ENCODE measurements at places on chromosomes 11 and 22.
A peak's percentile ranks its signal among the peaks of the same experiment; 100 is the strongest.

DNA sequence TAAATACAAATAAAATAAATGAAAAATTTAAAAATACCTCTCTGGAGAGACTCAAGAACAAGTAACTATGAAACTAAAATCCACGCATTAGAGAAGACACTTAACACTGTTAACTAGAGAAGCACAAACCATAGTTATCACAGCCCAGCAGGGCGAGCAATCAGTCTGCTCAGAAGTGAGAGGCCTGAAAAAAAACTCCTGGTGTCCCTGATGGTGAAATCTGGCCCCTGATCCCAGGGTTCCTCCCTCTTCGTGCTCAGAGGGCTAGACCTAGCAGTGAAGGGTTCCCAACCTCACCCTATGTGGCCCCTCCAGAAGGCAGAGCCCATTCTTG lies 49.7 kb upstream of the VPREB1 start:
- DNase-seq = no peak

DNA sequence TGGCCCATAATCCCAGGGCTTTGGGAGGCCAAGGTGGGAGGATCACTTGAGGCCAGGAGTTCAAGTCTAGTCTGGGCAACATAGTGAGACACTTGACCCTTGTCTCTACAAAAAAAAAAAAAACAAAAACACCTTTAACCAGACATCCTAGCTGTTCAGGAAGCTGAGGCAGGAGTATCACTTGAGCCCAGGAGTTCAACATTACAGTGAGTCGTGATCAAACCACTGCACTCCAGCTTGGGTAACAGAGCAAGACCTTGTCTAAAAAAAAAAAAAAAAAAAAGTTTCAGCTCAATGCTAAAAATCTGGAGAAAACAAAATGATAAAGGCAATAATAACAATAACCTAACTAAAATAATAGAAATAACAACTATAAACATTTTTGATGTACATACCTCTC lies 22.6 kb upstream of the APLP2 start:
- DNase-seq = no peak

- peak; percentile 5 for DNase-seq
These were observed 57.8 kb downstream of the PPFIBP2 start for GRCh38 chr11:7571640-7572000.

- peak; percentile 76 for DNase-seq
These were observed 15.6 kb upstream of the UCP3 start for GRCh38 chr11:74024261-74025029.

- no peak for DNase-seq
These were observed 3.0 kb downstream of the CXCR5 start for GRCh38 chr11:118886681-118887111.

GRCh38 chr11:66934950-66935779 lies 23.0 kb downstream of the PC start:
- DNase-seq = no peak

DNA sequence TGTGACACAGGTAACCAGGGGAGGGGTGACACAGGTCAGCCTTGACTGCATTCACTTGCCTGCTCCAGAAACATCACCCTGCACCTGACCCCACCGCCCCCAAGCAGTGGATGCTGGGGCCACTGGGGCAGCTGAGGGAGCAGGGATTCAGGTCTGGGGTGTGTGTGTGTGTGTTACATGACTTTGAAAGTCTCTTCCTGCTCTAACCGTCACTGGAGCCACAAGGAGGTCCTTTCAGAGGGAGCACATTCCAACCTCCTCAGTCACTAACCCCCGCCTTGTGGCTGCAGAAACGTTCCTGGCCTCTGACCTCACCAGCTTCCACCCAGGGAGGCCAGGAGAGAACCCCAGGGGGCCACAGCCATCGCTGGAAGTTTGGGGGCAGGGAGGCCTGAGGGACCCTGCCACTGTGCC lies 2.9 kb upstream of the FOSL1 start:
- no peak for DNase-seq

DNA sequence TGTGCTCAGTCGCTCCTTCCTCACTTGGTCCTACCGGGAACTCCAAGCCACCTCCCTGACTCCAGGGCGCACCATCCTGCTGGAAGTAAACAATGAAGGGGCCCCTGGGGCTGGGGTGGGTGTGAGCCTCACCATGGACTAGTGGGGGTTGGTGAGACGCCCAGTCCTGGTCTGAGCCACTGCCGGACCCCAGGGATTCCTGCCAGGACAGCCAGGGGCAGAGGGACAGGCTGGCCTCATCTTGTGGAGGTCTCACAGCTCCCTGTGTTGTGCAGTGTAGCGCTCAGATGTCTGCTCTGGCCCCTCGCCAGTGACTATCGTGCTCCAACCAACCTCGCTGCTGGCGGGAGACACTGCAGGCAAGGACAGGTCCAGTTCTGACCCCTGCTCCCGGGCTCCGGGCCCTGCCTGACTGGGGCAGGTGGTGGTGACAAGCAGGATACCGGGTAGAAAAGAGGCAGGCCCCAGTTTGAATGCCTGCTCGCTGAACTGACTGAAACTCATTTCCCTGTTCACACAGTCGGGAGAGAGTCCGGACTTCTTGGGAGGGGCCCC lies 1021.4 kb downstream of the BRD1 start:
- no peak for DNase-seq

DNA sequence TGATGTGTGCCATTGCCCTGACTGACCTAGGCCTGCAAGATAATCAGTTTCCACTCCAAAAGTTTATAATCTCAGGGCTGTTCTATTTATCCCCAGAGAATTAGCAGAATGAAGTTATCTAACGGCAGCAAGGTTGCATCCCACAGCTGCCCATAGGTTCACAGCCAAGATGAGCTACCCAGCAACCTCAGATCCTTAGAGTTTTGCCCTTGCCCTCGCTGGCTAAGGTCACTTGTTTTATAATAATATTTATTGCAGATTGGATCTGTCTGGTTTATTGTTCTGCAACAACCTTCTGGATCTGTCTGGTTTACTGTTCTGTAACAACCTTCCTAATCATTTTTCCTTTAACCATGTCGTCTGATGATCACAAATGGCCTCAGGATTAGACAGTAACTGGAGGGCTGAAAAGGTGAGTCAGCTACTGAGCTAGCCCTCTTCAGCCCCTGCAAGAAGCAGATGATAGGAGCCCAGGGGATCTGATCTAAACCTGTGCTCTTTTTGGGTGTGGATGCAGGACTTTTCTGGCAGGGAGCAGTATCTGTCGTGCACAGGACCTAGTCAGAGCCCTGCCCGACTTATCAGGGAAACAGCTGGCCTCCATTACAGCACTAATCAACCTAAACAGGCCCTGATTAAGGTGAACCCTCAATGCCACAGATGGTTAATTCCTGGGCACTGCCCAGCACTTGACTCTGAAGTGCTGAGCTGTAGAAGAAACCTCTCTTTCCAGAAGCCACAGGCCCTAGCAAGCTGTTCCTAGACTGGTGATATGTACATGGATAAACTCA lies 642.9 kb upstream of the KIRREL3 start:
- no peak for DNase-seq

DNA sequence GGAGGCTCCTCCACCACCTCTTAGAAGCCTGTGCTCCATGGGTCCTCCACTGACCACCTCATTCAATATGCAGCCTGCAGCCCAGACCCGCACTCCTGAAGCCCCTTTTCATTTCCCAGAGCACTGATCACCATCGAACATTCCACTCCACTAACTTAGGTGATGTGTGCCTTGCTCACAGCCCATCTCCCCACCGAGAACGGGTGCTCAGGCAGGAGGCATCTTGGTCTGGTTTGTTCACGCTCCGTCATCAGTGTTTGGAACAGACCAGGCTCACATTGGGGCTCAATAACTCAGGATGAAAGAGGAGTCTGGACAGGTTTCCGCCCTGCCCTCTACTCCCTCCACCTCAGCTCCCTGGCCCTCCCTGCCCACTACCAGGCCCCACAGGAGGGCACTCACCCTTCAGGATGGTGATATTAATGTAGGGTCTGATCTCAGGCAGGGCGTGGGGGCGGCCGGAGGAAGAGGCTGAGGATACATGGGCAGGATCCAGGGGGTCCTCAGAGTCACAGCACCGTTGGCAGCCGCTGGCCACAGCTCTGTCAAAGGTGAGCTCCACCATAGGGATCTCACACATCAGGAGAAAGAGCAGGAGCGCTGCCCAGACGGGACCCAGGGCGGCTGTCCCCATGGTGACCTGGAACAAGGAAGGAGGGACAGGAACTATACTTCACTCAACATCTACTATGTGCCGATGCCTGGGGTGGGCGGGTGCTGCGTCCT lies 3.1 kb downstream of the C1QTNF6 start:
- DNase-seq = no peak

GRCh38 chr11:38305682-38306081 lies 1707.6 kb upstream of the RAG2 start:
- no peak for DNase-seq

DNA sequence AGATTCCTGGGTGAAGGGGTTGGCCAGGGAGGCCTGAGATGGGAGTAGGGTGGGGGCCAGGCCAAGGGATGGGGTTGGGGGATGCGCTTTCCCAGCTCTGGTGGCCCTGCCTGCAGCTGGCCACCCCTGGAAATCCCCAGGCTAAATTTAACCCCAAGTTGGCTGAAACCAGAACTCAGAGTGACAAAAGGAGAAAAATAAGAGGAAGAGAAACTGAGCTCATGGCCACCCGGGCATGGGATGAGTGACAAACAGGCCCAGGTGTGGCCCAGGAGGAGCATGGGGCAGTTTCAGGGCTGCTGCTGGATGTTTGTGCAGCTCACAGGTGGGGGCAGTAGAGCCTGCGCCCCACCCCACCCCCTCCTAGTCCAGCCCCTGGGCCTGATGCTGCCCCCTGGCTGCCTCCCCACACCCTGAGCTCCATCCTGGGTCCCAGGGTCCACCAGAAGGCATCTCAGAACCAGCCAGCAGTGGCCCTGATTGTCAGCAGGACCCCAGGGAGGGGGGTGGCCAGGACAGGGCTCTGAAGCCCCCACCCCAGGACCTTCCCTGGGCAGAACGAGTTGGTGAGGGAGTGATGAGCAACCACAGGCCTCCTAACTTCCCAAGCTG lies 48.0 kb downstream of the IGLL5 start:
- DNase-seq = peak; percentile 42

DNA sequence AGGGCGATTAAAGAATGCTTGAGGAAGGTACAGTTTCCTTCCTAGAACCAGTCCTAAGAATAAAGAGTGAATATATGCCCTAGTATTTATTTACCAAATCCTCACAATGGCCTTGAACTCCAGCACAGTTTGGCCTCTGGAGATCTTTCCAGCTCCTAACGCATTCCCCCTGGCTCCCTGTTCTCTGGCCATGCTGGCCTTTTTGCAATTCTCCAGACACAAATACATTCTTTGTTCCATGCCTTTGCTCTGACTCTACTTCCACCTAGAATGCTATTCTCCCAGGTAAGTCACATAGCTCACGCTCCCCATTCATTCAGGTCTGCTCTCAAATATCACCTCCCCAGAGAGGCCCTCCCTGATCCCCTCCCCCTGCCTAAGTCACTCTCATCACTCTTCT lies 3.7 kb upstream of the DGKZ start:
- no peak for DNase-seq

- DNase-seq = no peak
These were observed 84.7 kb downstream of the FAM76B start for GRCh38 chr11:95704865-95705264.

DNA sequence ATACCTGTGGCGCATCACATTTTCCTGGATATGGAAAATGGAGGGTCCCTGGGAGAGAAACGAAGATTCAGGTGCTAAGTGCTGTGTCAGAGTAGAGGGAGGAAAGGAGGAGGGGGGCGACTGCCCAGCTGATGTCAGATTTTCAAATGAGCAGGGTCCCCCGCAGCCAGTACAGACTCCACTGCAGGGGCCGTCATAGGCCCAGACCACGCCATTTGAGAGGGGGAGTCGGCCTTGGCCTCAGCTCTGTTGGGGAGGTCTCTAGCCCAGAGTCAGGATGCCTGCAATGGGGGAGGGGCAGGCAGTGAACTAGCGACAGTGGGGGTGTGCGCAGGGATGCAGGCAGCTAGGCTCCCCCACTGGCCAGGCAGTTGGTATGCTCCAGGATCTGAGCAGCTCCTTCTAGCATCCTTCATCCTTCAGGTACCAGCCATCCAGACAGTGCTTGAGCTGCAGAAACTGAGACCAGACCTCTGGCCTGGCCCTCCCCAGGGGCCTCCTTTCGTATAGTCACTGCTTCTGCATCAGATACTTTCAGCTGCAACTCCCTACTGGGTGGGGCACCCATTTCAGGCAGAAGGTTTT lies at the start of the genes BSCL2 and GNG3:
TSS of gene BSCL2 (minus strand) at position 148 of the 585 bp plus-strand sequence. CDS start 229 bp downstream, outside the sequence.
TSS of gene GNG3 (plus strand) at position 400 of the 585 bp plus-strand sequence. CDS start 620 bp downstream, outside the sequence.
- DNase-seq = no peak

DNA sequence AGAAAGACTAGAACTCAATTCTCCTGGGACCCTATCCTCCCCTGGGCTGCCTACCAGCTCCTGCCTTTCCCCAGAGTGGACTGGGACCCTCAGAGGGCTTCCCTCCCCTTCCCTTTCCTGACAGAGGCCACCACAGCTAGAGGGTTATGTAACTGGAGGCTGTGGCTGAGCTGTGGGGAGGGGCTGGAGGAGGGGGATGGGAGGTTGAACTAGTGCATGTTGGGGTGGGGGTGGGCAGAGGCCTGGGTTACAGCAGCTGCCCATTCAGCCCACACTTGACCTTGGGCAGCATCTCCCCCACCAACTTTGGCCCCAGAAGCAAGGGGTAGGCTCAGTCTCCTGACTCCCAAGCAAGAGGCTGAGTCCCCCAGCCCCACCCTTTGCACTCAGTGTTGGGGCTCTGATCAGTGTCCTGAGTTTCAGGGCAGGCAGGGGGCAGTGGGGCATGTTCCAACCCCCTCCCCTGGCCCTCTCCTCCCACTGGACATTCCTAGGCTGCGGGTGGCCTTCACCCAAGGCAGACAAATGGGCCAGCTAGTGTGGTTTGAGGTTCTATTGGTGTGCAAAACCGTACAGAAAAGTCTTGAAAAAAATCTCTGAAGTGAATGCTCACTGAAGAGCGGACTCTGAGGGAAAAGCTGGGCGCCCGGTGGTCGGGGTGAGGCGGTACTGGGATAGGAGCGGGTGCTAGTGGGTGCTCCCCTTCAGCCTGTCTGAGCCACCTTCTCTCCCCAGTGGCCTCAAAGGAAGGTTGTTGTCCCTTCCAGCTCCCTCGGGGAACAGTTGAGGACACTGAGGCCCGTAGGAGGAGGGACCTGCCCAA lies 3.8 kb downstream of the KCNC1 start:
- DNase-seq = no peak
